ENCODE measurements at places on chromosomes 2 and 18.

GRCh38 chr18:50418650-50419049 lies 43.8 kb downstream of the SKA1 start:
- no peak for DNase-seq

- no peak for DNase-seq
Observed at GRCh38 chr2:233118648-233119000, 58.5 kb downstream of the INPP5D start.

DNA sequence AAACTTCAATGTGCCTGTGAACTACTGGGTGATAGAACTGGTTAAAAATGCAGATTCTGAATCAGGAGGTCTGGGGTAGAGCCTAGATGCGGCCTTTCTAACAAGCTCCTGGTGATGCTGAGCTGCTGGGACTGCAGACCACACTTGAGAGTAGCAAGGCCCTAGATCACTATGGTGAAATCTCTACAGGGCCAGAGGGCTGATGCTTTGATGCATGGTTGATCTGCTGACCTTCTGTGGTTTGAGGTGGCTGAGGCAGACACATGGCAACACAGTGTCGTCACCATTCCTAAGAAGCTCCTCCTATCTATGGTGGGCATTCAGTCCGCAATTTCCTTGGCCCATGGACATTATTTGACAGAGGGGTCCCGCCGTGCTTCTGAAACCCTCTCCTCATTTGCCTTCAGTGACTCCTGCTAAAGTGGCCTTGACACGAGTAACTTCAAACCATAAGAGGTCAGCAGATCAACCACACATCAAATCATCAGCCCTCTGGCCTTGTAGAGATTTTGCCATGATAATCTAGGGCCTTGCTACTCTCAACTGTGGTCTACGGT lies 19.8 kb downstream of the CCDC68 start:
- DNase-seq: no peak

- no peak for DNase-seq
Observed at GRCh38 chr2:96963316-96963715, 23.1 kb downstream of the FAM178B start.

DNA sequence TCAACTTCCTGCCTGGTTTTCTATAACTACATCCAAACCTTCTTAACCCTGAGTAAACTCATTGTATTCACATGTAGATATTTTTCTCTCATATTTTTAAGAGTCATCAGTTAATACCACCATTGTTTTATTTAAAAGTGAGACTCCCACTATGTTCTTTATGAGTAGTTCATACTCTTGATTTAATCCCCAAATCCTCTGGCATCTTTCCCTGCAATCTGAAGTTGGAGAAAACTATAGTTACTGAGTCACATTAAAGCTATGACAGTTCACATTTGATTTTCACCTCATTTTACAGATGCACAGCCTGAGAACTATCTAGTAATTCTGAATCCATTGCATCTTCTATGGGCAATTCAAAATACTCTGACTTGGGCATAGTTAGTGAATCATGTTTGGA lies 1358.7 kb upstream of the NRXN1 start:
- no peak for DNase-seq

GRCh38 chr2:201208563-201209252 lies 25.8 kb downstream of the CASP10 start:
- no peak for DNase-seq

GRCh38 chr2:239369631-239370161 lies 31.1 kb downstream of the HDAC4 start:
- DNase-seq: no peak

GRCh38 chr2:204023088-204023487 lies 86.5 kb downstream of the ICOS start:
- DNase-seq: no peak

DNA sequence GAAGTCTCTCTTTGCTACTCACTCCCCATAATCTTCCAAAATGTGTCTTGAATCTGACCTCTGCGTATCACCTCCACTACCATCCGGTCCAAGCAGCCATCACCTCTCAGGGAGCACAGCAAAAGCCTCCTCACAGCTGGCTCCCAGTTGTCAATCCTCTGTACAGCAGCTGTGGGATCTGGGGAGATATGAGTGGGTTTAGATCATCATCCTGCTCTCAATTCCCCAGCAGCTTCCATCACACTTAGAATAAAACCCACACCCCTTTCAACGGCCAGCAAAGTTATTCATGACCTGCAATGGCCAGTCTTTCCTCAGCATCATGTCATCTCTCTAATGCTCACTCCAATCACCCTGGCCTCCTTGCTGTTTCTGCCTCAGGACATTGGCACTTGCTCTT lies 261.6 kb downstream of the PAX3 start:
- DNase-seq: no peak

- no peak for DNase-seq
Observed at GRCh38 chr18:7233134-7233810, 2.4 kb downstream of the LRRC30 start.

DNA sequence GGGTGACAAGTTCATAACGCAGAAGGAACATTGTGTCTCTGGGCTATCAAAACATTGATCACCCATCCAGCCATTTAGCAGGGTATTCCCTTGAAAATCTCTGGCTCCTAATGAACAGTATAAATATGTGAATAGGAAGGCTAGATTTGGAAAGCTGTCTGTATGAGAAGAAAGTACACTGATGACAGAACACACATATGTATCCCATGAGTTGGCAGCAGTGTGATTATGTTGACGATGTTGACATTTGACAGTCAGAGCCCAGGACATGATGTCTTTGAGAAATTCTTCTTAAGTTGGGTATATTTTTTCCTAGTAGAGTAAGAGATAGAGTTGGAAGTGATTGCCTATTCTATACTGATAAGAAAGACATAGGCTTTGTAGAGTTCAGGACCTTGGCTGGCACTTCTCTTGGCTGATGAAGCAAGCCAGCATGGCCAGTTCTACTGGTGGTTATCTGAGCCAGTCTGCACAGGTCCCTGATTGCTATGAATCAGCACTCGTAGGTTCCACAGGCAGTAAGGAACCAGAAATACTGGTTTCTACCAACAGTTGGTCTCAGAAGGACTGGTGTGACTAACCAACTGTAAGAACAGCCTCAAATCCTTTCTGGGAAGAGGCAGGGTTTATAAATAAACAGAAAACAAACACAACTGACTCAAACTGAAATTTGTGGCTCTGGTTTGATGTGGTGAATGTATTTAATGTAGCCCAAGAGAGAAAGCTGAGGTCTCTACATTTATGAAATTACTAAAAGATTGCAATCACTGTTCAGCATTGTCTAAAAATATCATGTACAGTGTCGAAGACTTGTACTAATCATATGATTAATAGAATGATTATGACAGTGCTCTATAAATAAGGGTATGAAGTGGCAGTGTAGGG lies 43.9 kb upstream of the RAPH1 start:
- peak; percentile 99 for DNase-seq

- peak; percentile 73 for DNase-seq
Observed at GRCh38 chr2:113077921-113078320, 10.2 kb downstream of the IL1F10 start.

DNA sequence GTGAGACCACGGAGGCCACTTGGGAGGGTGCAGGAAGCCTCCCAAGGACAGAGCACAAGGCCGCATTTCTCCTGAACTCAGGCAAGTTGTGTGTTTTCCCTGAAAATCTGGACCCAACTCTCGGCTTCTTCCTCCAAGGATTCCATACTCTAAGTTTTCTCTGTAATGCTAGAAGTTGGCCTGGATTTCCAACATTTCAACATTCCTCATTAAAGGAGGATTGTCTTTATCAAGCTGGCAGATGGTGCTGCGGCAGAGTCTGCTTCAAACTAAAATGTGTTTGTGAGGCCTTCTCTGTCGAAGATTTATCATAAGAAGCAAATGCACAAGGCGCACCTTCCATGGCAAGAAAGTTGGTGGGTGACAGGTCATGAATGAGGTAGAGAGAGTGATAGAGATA lies 94.4 kb upstream of the SATB2 start:
- no peak for DNase-seq

- no peak for DNase-seq
Observed at GRCh38 chr2:44166096-44166495, 2.6 kb upstream of the PPM1B start.

- DNase-seq: no peak
Observed at GRCh38 chr18:55404136-55404830, 183.7 kb downstream of the TCF4 start.

Measured in DMS53 (cell line).